ENCODE measurements at places on chromosomes 6 and 20. TPM values are rescaled to one million over a fixed set of nuclear protein-coding genes. Genes with fewer than 3 reads are reported as not detected.

Gene VARS2
- total RNA-seq, result 47.0 TPM

Gene SLC35D3
- not detected for total RNA-seq

Gene DYNLT2
- 1.7 TPM for total RNA-seq

Gene VSX1
- total RNA-seq, result not detected

Gene TAP1
- 0.25 TPM for total RNA-seq

Gene WFDC11
- total RNA-seq, result not detected

Gene ECT2L
- total RNA-seq, result 2.7 TPM

Gene KHDC1L
- 2.2 TPM for total RNA-seq

Gene IYD
- total RNA-seq, result not detected

Gene HLA-DRA
- not detected for total RNA-seq

Gene COX4I2
- total RNA-seq, result not detected

Gene CLVS2
- total RNA-seq, result 18.6 TPM

Gene OOEP
- total RNA-seq, result not detected

Gene SLPI
- not detected for total RNA-seq

Gene OR2B6
- not detected for total RNA-seq

Gene AURKA
- total RNA-seq, result 12.4 TPM

Gene YWHAB
- total RNA-seq, result 181 TPM

Gene CAGE1
- not detected for total RNA-seq

Gene TCP11
- total RNA-seq, result not detected

Gene KIAA0408
- total RNA-seq, result 110 TPM

Gene TP53TG5
- total RNA-seq, result not detected

Gene SENP6
- total RNA-seq, result 113 TPM

Gene TGM3
- not detected for total RNA-seq

Gene ZNF391
- total RNA-seq, result 8.3 TPM

Gene SLC29A1
- 20.0 TPM for total RNA-seq

Gene FAM217A
- not detected for total RNA-seq

Gene PREX1
- total RNA-seq, result 235 TPM

Gene CFAP206
- total RNA-seq, result 1.9 TPM

Gene EDN1
- total RNA-seq, result 0.54 TPM

Gene DNAAF9
- 34.7 TPM for total RNA-seq

Gene TPX2
- total RNA-seq, result 44.7 TPM

Gene NFS1
- 13.9 TPM for total RNA-seq

Gene GPX6
- not detected for total RNA-seq

Gene ENPP4
- total RNA-seq, result 3.1 TPM

Gene C20orf204
- total RNA-seq, result 3.9 TPM
